ENCODE measurements at places on chromosomes 13 and 19.
A peak's percentile ranks its signal among the peaks of the same experiment; 100 is the strongest.

- no peak for DNase-seq
These were observed 275.4 kb downstream of the DNAJC15 start for GRCh38 chr13:43298816-43299215.

DNA sequence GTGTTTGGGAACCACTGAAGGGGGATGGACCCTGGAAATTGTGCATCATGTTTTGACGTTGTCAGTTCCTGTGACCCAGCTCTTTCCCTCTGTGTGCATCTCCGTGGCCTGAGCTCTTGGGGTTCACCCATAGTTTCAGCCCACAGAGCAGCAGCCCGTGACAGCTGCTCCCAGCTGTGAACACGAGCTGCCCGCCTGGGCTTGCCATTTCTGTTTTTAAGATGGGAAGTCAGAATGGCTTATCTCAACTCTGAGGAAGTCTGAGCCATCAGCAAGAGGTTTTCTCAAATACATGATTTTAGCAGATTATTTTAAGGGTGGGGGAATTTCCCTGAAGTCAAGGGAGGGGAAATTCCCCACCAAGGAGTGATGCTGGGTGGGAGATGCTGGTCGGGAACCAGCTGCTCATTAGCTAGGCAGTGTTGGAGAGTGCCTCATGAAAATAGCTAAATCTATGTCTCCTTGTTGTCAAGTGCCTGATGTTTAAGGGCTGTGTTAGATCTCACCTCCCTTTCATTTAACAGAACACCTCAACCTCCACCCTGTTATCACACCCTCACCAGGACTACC lies 34.8 kb upstream of the C1QTNF9 start:
- peak; percentile 52 for DNase-seq

- no peak for DNase-seq
These were observed 129.5 kb downstream of the CYSLTR2 start for GRCh38 chr13:48783181-48783630.

DNA sequence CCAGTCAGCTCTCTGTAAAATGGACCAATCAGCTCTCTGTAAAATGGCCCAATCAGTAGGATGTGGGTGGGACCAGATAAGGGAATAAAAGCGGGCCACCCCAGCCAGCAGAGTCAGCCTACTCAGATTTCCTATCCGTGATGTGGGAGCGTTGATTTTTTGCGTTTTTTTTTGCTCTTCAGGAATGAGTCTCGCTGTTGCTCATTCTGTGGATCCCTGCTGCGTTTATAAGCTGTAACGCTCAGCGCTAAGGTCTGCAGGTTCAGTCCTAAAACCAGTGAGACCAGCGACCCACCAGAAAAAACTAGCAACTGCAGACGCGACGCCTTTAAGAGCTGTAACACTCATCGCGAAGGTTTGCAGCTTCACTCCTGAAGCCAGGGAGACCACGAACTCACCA lies 435.7 kb downstream of the SLITRK6 start:
- DNase-seq: no peak

DNA sequence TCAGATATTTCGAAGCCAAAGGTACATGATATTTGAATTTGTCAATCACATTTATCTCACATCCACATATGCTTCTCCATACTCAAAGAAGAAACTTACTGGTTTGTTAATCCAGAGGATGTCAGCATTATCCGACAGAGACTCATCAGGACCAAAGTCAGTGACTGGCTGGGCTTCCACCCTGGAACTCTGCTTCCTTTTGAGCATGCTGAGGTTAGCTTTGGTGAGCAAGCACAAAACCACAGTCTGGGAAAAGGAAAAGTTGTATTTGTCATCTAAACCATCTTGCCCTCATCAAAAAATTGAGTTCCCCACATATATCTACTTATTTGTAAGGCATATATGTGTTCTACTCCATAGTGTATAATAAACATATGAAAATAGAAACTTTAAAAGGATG lies 17.4 kb downstream of the NALCN start:
- DNase-seq: no peak

DNA sequence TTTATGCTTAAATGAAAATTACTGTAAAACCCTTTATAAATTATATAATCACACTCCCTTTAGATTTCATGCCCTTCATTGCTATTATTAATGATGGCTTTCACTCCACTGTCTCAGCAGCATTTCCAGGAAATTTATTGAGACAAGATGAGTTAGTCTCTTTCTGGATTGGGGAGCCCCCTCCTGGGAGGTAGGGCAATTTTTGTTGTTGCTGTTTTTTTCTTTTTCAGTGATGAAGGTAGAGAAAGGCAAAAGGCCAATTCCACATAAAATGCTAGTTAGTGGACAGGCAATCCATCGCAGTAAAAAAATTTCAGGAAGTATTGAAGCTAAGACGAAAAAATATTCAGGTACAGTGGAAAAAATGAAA lies 80.2 kb downstream of the TEX26 start:
- no peak for DNase-seq

DNA sequence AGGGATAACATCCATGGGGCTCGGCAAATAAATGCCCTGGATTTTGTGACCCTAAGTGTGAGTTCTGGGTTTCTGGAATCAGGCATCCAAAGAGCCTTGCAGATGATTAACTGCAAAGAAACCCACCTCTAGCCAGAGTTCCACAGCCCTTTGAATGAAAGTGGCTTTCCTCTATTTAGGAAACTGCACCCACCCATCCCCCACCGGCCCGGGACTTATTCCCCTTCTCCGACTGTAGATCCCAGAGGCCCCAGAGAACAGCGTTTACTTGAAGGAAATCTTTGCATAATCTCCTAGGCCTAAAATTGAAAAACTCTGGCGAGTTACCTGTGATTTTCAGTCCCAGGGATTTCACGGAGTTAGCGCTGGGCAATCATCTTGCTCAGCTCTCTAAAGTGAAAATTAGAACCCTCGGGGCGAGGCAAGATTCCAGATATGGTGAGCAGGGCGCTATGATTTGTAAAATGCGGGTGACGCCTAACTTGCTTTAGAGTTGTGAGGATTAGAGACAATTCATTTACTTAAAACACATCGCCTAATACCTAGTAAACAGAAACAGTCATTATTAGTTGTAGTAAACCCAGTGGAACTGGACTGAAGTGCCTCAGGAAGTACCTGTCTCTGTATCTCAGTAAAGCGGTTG lies 9.4 kb downstream of the URAD start:
- DNase-seq: no peak

GRCh38 chr19:40585241-40585981 lies 8.7 kb downstream of the SHKBP1 start:
- no peak for DNase-seq

DNA sequence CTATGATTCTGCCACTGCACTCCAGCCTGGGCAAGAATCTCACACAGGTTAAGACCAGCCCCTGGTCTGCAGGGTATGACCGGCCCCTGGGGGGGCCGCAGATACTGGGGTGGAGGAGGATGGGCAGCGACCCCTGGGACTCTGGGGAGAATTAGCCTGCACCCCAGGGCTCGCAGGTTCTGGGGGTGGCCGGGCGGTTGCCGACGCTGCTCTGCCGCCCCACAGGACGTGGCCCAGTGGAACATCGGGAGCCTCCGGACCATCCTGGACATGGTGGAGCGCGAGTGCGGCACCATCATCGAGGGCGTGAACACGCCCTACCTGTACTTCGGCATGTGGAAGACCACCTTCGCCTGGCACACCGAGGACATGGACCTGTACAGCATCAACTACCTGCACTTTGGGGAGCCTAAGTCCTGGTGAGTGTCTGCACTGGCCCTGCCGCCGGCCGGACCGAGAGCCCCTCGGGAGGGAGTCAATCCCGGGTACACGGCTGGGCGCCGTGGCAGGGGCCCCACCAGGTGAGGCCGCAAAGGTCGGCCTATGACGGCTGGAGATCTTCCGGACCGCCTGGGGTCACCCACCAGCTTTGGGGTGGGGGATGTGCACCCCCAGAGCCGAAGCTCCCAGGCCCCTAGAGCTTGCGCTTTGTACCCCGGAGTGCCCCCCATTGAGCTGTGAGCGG lies 78.5 kb downstream of the KDM4B start:
- no peak for DNase-seq

DNA sequence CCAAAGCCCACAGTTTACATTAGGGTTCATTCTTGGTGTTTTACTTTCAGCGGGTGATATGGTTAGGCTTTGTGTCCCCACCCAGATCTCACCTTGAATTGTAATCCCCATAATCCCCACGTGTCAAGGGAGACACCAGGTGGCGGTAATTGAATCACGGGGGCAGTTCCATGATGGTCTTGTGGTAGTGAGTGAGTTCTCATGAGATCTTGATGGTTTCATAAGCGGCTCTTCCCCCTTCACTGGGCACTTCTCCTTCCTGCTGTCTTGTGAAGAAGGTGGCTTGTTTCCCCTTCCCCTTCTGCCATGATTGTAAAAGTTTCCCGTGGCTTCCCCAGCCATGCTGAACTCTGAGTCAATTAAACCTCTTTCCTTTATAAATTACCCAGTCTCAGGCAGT lies 12.0 kb downstream of the FPR2 start:
- no peak for DNase-seq

- DNase-seq: no peak
These were observed 328.9 kb downstream of the SHISA2 start for GRCh38 chr13:25722893-25723292.

GRCh38 chr19:56969156-56969555 lies 128.6 kb upstream of the PEG3 start:
- no peak for DNase-seq

DNA sequence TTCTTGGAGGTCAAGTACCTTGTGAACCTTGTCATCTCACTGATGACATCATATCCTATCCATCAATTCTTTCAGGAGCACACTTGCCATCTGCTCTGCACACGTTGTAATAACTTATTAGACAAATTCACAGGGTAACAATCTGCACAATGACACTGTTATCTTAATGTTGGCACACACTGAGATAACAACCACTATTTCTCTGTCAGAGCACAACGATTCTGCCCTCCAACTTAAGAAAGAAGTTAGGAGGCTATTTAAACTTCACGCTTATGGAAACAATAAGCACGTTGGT lies 351.3 kb downstream of the DACH1 start:
- no peak for DNase-seq

GRCh38 chr13:43428545-43429296 lies 358.1 kb downstream of the ENOX1 start:
- no peak for DNase-seq

DNA sequence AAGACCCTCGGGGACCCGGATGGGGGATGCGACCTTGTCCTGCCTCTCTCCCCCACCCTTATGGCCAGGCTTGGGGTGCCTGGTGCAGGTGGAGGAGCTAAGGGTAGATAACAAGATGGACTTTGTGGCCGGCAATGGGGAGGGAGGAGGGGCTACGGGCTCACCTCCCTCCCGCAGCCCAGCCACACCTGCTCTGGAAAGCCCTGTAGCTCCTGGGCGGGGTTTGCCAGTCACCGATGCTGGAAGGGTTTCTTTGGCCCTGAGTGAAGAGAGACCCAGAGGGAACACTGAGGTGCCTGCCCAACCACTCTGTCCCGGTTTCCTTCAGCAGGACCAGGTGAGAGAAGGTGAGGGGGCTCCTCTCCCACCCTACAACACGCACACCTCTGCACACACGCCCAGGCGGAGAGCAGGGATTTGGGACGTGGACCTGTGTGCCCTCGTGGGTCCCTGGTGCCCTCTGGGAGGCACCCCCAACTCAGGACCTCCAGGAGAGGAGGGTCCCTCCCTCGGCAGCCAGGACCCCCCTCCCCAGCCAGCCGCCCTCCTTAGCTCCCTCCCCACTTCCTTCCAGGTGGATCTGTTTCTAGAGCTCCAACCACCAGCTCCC lies at the start of gene FUT2:
FUT2 (plus strand) TSS at position 229 of the 610 bp plus-strand sequence. CDS start 6,986 bp downstream, outside the sequence.
- no peak for DNase-seq

DNA sequence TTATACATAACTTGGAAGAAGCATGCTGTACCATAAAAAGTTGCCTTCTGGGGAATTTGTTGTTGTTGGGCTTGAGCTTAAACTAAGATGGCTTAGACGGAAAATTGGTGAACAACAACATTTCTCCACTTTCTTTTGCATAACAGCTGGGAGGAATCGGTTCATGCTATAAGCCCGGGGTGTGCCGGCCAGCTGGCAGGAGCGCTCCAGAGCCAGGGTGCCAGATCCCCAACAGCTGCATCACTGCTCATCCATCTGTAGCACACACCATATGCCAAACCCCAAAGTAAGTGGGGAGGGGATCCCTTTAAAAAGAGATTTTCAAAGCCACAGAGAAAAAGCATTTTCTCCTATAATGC lies 419.5 kb upstream of the ARGLU1 start:
- DNase-seq: no peak

GRCh38 chr13:100349594-100349993 lies 239.0 kb downstream of the GGACT start:
- no peak for DNase-seq

GRCh38 chr19:33419788-33420130 lies 46.2 kb downstream of the CEBPG start:
- DNase-seq: no peak

- no peak for DNase-seq
These were observed 221.7 kb downstream of the COG6 start for GRCh38 chr13:39877134-39877533.

GRCh38 chr13:93673885-93674284 lies 447.3 kb downstream of the GPC6 start:
- no peak for DNase-seq

DNA sequence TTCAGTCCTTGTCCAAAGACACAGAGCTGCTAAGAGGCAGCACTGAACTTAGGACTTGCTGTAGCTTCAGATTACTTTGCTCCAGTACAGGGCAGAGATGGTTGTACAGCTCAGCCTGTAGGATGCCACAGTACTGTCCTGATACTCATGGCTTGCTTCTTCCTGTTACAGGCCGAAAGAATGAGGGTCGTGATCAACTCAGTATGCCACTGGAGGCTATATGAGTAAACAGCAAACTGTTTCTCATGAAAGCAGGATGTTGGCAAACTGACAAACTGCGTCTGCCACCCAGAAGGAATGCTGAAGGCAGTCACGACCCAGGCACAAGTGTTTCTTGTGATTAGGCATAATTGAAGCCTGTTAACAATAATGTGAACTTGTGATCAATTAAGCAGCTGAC lies 2.8 kb downstream of the ZNF749 start:
- no peak for DNase-seq

GRCh38 chr13:40624383-40624782 lies 42.1 kb downstream of the FOXO1 start:
- DNase-seq: peak; percentile 39

DNA sequence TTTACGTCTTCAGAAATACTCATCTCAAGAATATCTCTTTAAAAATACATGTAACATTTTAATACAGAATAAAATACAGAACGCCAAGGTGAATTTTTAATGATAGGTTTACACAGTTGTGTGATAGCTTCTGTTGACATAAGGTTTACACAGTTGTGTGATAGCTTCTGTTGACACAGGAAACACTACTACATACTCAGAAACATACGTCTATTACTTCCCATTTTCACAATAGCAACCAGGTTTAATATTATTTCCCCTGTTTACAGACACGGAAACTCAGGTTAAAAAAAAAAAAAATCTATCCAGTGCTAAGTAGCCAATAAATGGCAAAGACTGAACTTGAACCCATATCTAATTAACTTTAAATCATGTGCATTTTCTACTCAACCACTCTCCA lies 571.2 kb downstream of the LIG4 start:
- DNase-seq: no peak

DNA sequence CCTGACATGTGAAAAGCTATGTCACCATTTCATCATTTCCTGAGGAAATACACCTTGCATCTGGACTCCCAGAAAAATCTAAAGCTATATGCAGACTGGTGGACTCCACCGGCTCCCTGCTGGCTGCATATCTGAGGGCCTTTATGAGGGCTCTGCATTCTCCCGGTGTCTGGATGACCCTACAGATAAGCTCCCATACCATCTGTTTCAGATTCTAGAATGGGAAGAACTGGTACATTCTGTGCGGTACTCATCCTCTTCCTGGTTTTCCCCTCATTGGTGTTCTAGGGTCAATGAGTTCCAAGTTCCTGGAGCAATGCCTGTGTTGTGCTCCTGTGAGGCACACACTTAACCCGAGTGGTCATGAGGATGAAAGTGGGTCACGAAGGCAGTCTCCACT lies 60.4 kb downstream of the COL4A1 start:
- DNase-seq: no peak

Measured in activated T-cell treated with anti-CD3 and anti-CD28 coated beads for 4 hours (primary cell).